ENCODE measurements at places on chromosomes 2 and 18.

- DNase-seq: no peak
Observed at GRCh38 chr2:144071461-144071860, 448.5 kb downstream of the ZEB2 start.

DNA sequence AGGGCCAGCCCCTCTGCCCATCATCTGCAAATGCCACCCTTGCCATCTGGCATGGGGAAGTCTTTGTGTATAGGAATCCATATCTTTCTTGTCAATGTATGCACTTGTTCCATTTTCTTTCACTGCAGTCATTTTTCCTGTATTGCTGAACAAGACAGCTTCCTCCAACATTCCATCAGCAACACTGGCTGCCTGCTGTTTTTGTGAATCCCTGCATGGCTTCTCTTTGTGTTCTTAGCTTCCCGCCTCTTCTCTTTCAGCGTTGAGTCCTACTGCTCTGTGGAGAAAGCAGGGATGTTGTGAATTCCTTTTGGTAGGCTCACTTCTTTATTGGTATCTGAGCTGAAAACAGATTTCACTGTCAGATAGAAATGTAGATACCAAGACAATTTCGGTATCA, 150.0 kb downstream of the LPIN1 start:
- no peak for DNase-seq

DNA sequence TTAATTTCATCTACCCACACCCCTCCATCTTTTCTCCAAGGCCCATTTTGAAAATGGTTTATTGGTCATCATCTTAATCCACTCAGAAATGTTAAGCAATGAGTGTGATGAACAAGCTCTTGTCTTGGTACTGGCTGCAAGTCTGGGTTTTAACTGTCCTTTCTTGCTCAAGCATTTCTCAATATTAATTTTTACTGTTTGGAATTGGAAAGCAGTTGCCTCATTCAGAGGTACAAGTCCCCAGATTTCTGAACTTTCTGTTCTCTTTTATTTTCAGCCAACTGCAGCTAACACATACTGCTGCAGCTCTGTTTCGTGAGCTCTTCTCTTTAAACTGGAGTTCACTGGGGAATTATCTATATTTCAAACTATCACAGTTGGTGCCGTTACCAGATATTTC, 99.4 kb upstream of the TEX51 start:
- DNase-seq: no peak

GRCh38 chr2:187320846-187321245, 127.2 kb downstream of the CALCRL start:
- no peak for DNase-seq

GRCh38 chr2:150271952-150272802, 215.3 kb downstream of the RND3 start:
- no peak for DNase-seq

Measured in neural crest cell (in vitro differentiated cells).